ENCODE measurements at places on chromosomes 12 and 14.

DNA sequence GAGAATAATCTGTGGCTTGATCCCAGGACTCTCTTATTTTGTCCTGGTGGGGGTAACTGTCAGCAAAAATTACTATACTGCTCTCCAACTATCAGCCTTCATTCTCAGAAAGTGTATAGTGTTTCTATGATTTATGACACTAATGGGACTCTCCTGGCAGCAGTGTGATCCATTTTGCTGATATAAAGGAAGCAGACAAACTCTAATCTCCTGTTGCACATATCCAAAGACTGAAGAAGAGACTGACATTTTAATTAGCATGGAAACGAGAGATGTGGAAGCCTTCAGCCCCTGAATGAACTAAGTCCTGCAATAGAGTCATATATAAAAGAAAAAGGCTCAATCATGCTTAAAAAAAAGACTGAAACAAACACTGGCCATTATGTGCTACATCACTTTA, 127.8 kb upstream of the SSTR1 start:
- DNase-seq: no peak

DNA sequence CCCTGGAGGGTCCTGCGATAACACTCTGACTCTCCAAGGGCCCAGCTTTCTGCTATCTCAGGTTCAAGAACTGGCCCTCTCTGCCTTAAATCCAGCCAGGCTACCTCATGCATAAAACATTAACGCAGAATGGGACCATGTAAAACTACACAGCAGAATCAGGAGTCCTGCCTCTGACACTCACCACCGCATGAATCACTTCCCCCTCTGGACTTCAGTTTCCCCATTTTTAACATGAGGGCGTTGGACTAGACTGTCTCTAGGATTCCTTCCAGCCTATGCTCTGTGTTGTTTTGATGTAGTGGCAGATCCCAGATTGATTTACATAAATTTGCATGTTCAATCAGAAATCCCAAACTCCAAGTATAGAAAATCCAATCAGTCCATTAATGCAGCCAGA, 3.3 kb downstream of the NCKAP5L start:
- no peak for DNase-seq

DNA sequence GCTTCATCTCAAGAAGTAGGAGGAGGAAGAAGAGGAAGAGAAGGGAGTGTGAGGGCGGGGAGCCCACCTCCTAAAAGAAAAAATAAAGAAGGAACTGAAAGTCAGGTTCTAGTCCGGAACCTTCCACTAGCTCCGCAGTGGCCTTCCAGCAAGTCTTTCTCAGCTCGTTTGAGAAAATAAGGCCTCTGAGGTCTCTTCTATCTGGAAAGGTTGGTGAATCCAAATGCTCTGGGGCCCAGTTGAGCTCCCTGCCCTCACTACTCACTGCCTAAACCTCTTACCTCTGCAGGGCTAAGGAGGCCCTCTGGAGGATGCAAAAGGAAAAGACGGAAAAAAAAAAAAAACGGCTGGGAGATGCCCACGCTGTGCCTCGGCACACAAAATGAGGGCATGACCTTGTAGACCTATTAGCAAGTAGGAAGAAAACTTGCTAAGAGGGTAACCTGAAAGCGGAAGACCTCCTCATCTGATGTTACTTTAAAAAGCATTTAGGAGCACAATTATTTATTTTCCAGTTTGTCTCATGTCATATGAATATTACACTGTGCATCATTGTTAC, 35.9 kb downstream of the FBLN5 start:
- DNase-seq: no peak

DNA sequence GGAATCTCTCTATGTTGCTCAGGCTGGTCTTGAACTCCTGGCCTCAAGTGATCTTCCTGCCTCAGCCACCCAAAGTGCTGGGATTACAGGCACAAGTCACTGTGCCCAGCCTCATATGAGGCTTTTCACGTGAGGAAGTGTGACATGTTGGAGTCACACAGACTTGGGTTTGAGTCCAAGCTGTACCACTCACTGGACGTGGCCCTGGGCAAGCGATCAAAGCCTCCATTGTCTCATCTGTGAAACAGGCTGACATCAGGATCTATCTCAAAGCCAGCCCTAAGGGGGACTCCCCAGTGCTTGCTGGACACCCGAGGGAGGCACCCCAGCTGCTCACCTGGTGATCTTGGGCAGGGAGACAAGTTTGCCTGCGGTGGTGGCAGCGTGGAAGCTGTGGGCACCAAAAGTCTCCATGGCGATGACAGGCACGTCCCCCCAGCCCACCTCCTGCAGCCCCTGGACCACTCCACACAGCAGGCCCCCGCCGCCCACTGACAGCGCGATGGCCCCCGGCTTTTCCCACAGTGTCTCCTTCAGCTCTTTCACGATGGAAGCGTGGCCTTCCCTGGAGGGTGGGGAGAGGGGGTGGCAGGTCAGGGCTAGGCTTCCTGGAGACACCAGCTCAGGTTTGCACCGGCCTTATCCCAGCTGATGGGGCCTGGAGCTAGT, 6.7 kb downstream of the SDS start:
- no peak for DNase-seq

Measured in PC-9 (cell line).